Activated CD4-positive, alpha-beta T cell treated with anti-CD3 and anti-CD28 coated beads, Interleukin-2, amount 50 U/mL, for 4 hours (primary cell): ENCODE measurements at places on chromosomes 4 and X.

DNA sequence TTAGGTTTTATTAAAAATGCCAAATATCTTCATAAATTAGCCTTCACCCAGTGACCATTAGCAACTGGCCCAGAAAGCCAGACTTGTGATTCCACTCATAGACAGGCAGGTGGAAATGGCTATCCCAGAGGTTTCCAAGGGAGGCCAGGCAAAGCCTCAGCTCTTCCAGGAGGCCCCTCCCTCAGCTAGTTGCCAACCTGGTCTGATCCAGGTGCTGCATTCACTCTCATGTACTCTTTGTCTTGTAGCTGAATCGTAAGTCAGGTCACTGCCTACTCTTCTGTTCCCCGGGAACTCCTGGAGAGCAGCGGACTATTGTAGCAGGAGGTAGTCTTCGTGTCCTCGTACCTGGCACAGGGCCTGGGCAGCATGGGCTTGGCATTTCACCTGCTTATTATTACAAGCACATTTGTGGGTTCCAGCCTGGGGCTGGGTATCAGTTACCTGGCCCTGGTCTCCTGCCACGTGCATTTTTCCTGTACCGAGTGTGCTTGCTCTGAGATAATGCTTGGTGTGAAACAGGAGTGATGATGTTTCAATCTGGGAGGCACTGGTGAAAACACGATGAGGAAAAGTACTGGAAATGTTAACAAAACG lies 101.6 kb downstream of the FAM193A start:
- no peak for DNase-seq

DNA sequence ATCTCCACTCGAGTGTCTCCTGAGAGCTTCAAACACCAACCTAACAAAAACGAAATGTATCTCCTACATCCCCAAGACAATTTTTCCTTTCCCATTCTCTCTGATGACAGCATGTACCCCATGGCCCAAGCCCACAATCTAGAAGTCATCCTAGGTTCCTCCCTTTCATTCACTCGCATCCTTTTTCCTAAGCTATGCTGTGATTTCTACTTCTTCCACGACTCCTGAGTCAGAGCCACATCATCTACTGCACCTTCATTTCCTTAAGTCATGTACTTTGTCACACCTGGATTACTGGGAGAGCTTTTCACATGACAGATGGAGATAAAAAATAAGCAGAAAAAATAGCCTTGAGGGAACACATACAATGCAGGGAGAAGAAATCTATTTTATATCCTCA lies 20.1 kb downstream of the C4orf36 start:
- DNase-seq, result no peak

- no peak for DNase-seq
Observed at GRCh38 chrX:123013141-123013540, 170.9 kb upstream of the GRIA3 start.

DNA sequence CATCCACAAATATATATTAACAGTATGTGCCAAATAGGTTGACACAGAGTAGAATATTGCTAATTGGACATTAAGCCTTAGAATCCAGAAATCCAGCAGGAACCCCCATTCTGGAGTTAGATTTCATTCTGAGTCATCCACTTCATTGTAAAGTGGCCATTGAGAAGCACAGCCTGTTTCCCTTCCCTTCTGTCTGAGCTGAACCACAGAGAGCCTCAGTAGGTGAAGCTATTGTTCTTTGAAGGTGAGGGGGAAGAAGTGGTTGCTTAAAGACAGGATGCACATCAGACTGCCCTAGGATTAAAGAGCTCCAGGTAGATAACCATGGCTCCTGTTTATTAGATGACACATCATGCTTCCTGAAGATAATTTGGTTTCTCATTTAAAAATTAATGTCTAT lies 30.6 kb upstream of the MCF2 start:
- no peak for DNase-seq

- DNase-seq, result no peak
Observed at GRCh38 chrX:134758652-134759051, 100.4 kb upstream of the PLAC1 start.

DNA sequence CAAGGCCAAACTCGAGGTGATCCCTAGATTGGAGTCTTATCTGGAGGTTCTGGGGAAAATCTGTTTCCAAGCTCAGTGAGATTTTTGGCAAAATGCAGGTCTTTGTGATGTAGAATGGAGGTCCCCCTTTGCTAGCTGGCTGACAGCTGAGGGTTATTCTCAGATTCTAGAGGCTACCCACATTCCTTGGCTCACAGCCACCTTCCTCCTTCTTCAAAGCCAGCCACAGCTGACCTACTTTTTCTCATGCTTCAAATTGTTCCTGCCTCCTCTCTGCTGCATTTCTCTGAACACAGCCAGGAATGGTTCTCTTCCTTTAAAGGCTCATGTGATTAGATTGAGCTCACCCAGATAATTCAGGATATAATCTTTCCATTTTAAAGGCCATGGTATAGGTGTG lies 86.9 kb downstream of the VCX3A start:
- DNase-seq, result no peak

GRCh38 chr4:174654634-174655033 lies 132.3 kb upstream of the HPGD start:
- no peak for DNase-seq

DNA sequence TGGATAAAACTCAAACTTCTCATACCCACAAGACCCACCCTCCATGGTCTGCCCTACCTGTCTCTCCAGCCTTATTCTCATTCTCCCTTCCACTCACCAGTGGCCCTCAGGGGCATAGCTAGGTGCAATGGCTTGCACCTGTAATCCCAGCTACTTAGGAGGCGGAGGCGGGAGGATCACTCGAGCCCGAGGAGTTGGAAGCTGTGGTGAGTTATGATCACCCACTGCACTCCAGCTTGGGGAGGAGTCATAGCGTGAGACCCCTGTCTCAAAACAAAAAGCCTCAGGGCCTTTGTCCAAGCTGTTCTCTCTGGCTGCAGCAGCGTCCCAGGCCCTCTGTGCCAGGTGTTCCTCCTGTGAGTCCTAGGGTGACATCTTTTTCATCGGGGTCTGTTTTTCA lies 16.5 kb downstream of the TKTL1 start:
- no peak for DNase-seq

DNA sequence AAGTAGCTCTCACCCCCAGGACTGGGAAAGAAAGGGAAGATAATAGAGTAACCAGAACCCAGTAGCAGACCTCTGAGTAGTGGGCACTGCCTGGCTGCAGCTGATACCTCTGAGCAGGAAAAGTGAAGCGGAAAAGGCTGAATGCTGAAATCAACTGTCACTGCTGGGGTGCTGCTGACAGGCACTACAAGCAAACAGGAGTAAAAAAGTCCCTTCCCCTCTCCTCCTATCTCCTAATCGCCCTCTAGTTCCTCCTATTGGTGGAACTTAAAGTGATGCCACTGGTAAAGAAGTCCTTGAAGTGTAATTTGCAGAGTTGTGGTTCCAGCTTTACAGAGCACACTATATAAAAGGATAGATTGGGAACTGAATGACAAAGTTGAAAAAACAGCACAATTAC lies 32.8 kb upstream of the GLRB start:
- DNase-seq, result no peak

GRCh38 chr4:128450326-128451120 lies 162.9 kb upstream of the PGRMC2 start:
- no peak for DNase-seq

GRCh38 chrX:112802541-112802940 lies 38.1 kb downstream of the AMOT start:
- no peak for DNase-seq

DNA sequence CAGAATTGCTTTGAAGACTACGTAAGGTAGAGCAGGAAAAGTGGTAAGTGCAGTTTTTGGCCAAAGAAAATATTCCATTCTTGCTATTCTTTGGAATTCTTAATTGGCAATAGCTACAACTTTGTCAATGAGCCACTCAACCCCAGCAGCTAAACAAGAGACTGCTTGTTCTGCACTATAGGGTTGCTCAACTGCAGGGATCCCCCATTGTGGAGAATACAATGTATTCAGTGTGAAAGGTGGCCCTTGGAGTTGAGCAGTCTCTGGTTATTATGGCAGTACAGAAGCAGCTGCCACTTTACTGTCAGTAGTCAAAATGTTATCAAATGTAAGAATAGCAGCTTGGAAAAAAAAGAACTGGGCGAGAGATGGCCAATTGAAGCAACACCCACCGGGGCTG lies 808.7 kb downstream of the CENPC start:
- DNase-seq, result no peak

DNA sequence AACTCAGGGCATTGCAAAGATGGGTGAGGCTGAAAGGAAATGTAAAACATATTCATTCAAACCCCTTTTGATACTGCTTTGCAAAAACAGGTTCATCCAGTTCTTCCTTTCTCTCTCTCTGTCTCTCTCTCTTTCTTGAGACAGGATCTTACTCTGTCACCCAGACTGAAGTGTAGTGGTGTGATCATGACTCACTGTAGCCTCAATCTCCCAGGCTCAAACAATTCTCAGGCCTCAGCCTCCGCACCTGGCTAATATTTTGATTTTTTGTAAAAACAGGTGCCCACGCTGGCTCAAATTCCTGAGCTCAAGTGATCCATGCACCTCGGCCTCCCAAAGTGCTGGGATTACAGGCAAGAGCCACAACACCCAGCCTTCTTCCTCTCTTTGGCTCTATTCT lies 15.6 kb upstream of the DCHS2 start:
- no peak for DNase-seq

- DNase-seq, result no peak
Observed at GRCh38 chrX:129704491-129704890, 34.3 kb upstream of the XPNPEP2 start.

- no peak for DNase-seq
Observed at GRCh38 chrX:23066588-23067281, 67.0 kb downstream of the DDX53 start.

GRCh38 chr4:85829276-85830051 lies 354.5 kb downstream of the ARHGAP24 start:
- no peak for DNase-seq

- DNase-seq, result no peak
Observed at GRCh38 chr4:119479835-119480234, 148.8 kb downstream of the PDE5A start.

DNA sequence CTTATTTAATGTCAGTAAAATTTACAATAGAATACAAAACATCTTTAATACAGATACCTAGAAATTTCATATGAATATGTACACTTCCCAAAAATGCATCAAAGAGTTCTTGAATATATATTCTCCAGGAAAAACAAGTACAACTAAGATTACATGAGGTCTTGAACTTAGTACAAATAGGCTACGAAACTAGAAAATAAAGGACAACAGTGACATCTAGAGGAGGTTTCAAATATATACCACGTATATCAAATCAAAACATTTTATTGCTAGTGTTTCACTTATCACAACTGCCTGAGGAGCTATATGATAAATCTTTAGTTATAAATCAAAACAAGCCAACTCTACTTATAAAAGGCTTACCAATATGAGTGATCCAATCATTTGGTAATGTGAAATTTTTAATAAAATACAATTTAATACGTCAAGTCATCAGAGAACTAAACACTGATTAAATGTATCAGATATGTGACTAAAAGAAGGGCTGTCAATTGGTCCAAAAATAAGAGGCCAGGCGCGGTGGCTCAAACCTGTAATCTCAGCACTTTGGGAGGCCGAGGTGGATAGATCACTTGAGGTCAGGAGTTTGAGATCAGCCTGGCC lies 36.6 kb downstream of the ANAPC10 start:
- no peak for DNase-seq

DNA sequence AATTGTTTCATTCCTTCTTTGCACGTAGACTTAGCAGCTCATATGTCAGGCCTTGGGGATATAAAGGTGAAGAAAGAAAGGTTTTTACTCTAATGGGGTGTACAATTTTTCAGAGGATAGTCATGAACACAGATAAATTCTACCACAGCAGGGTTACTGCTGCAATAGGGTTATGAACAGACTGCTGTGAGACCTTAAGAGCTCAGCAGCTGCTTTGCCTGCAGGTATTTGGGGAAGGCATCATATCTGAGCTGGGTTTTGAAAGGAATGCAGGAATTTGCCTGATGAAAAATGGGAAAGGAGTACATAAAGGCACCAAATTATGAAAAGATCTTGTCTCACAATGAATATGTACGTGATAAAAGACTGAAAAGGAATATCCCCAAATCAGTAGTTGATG lies 128.9 kb downstream of the CEP135 start:
- no peak for DNase-seq

GRCh38 chrX:56569378-56570057 lies 6.1 kb downstream of the UBQLN2 start:
- DNase-seq, result no peak

- DNase-seq, result no peak
Observed at GRCh38 chr4:25146076-25146475, 14.2 kb downstream of the SEPSECS start.

DNA sequence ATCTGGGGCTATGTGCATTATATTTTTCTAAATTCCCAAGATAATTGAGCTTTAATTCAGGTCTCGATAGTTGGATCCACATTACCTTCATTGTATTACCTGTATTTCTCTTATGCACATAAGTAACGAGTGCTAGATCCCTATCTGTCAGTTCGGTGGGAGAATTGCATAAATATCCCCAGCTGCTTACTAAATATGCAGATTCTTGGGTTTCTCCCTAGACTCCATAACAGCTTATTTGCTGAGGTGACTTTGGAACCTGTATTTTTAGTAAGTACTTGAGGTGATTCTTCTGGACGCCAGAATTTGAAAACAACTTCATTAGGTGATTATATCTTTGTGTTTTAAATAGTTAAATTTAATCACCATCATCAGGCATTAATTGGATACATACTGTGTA lies 15.0 kb downstream of the UGT8 start:
- DNase-seq, result no peak

GRCh38 chr4:152234571-152234970 lies 301.3 kb downstream of the FBXW7 start:
- DNase-seq, result no peak

DNA sequence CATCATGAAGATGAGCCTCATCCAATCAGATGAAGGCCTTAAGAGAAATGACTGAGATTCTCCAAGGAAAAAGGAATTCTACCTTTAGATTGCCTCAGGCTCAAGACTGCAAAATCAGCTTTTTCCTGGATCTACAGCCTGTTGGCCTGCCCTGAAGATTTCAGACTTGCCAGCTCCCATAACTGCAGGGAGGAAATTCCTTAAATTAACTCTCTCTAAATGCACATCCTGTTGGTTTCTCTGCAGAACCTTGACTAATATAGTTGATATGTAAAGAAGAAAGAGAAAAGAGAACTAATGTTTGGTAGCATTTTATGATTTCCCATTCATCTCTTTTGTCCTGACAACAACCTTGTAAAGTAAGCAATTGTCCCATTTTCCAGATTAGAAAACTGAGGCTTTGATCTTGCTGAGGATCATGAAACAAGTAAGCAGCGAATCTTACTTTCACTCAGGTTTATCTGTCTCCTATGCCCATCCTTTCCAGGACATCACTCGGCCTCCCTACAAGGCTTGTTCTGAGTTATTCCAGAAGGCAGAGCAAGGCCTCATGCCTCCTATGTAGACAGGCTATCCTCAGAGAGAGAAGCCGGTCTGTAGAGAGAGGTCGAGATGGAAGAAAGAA lies 115.0 kb upstream of the LDB2 start:
- DNase-seq, result no peak

DNA sequence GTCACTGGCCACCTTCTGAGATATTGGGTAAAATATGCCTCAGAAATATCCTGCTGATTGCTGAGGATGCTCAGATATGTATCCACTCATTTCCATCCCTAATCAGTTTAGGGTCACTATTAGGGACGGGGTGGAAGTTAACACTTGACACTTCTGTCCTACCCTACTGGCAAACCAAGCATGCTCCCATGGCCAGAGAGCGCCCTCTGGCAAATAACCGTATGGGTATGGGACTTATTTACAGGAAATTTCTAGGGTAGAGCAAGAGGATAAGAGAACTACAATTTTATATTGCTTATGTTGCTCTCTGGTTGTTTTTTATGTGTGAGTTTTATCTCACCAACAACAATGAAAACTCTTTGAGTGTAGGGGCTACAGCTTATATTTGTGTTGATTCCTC lies 86.8 kb upstream of the TSPAN7 start:
- no peak for DNase-seq

GRCh38 chrX:123833387-123833786 lies 26.5 kb upstream of the XIAP start:
- peak; percentile 48 for DNase-seq
